Tongue (tissue), 3 donors: ENCODE measurements at places on chromosomes 7 and 10.

GRCh38 chr7:26992670-26993069 lies 103.1 kb downstream of the HOXA1 start:
- DNase-seq = peak; percentile 30

DNA sequence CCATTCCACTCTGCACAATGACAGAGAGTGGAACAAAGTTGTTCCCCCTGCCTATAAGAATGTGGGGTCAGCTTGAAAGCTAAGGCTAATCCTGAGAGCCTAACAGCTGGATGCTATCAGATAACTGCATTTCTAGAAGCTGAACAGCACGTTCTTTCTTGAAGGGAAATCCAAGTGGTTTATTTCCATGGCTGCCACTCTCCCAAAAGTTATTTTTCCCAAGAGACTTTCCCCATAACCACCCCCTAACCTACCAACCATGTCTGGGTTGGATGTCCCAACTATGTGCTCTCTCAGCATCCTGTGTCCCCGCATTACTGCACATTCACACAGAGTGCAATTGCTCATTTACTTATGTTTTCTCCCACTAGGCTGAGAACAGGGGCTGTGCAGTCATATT lies 140.7 kb upstream of the ANKRD1 start:
- peak; percentile 45 for DNase-seq

DNA sequence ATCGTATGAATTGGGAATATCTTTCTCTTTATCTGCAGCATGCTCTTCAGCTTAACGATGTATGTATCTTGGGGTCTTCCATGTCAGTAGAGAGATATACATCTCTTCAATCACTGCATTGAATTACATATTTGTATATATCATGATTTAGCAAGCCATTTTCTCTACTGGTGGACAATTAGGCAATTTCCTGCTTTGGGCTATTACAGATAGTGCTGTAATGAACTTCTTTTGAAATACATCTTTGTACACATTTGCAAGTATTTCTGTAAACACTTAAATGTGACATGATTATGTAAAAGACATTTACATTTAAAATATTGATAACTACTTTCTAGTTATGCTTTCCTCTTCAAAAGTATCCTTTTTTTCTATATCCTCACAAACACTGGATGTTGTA lies 199.0 kb downstream of the PPP1R9A start:
- DNase-seq = no peak

DNA sequence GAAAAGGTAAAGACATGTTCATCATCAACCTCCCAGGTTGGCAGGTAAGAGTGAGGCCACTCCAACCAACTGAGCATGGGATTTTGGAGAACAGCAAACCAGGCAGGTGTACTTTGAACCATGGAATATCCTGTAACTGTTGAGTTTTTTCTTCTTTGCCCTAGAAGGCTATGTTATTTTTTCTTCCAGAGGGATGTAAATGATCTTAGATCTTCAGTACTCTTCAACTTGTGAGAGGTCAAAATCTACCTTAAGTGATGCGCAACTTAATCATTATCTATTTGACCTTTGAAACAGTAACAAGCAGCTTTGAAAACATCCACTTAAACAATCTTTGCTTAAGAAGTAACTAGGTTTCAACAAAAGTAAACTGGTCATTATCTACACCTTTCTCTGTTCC lies at the start of gene CUBN:
Gene CUBN (minus strand): TSS at position 71 of the 400 bp plus-strand sequence. CDS start 46 bp downstream, at position 25.
- DNase-seq = no peak

DNA sequence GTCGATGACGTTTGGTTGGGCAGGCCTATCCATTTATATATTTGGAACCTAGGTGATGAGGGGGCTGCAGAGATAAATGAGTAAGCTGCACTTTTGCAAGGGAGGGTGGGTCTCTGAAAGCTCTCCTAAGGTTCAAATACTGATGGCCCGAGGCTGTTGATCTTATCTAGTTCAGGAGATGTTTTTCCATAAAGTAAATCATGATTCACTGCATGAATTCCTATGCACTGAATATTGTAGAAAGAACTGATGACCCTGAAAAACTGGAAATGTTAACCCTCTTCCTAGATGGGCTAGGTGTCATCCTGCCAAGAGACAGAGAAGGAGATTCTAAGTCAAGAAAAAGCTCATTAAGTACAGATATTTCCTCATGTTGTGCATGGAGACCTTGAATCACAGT lies 459.9 kb downstream of the PLXNA4 start:
- DNase-seq = no peak

DNA sequence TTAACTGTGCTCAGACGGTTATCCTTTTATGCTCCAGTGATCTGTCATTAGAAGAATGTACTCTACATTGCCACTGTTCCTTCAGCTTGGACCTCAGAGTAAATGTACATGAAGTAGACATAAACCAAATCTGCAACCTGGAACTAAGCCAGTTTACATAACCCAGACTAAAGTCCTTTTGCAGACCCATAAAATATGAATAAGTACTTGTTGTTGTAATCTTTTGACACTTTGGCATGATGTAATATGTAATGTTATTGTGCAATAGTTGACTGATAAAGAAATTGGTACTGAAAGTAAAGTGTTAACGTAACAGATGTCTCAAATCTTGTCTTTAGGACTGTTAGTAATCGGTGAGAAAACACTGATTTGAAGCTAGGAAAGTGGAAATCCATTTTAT lies 115.8 kb upstream of the SORCS1 start:
- DNase-seq = no peak

GRCh38 chr10:18368273-18368672 lies 228.0 kb downstream of the CACNB2 start:
- no peak for DNase-seq

DNA sequence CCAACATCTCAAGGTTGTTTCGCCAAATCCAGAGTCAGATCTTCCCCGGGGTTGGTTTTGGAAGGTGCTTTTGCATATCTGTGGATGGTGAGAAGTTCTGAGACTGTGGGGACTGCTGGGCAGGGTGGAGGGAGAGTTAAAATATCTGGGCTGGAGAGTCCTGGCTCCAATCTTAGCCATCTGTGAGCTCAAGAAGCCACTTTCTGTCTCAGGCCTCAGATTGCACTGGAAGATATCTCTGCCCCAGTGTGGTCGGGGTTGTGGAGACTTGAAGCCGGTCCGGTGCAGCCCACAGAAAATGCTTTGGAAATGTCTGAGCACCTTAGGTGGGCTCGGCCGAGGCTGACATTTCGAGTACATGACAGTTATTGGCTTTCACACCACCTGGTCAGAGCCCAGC lies 72.2 kb upstream of the SFMBT2 start:
- DNase-seq = no peak

- DNase-seq = no peak
Measured at GRCh38 chr7:136039577-136040345, 62.6 kb upstream of the MTPN start.

GRCh38 chr7:155336812-155337602 lies 39.3 kb downstream of the INSIG1 start:
- DNase-seq = no peak

DNA sequence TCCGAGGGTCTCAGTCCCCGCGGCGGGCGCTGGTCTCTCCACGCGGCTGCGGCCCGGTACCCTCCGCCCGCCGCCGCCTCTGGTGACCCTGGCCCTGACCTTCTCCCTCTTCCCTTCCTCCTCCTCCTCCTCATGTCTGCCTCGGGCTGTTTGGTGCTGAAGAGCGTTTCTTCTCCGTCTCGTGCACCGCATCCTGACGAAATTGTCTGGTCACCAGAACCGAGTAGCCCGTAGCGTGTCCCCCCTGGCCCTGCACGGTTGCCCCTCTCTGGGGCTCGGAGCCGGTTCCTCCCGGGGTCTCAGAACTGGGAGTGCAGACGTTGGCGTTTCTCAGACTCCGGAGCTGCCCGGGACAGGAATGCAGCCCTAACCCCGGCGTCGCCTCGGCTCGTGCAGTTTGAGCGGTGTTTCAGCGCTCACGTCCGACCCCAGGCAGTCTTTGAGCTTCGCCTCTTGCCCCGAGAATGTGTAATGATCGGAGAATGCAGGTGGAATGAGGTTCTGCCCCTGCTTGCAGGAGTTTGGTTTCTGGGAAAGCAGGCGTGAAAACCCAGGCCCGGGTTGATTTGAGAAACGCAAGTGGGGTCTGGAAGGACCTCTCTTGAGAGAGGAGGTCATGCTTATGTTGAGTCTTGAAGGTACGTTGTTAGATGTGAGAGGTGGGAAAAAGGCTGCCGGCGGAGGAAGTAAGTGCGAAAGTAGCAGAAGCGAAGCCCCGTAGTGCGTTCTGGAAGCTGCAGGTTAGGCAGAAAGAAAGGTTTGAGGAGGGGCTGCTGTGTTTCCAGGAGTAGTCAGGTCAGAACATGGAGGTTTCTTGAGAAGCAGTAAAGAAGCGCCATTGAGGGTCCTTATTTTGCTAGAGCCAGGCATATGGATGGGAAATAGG lies 743 bp downstream of the RBM17 start:
- peak; percentile 19 for DNase-seq

GRCh38 chr7:141312828-141313521 lies 238.2 kb upstream of the AGK start:
- no peak for DNase-seq

DNA sequence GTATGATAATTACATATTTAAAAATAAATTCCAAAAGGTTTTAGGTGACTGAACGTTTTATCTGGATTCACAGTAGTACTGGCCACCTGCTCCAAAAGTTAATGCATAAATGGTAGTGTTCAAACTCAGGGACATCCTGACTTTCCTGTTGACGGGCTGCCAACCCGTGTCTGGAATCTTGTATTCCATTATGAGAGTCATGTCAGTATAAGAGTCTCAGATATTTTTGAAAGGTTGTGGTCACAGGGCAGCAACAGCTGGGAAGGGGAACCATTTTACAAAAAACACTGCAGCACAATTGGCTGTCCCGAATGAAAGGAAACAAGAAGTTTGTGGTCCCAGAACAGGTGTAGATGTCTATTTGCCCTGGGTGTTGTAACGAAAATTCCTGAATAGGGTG lies 2.8 kb downstream of the TDRD1 start:
- DNase-seq = peak; percentile 75

DNA sequence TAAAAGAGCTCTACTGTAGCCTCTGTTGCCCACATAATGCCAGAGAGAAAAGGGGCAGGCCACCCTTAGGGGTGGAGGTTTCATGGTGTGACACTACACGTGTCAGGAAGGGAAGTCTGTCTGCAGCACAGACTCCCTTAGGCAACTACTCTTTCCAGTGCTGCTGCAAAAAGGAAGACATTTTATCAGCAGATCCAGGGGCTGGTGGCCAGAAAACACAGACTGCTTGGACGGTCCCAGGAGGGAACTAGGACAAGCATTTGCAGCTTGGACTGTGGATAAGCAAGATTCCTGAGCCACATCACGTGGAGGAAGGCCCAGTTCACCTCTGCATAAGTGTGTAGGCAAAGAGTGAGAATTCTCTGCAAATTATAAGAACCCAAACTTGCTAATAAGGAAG lies 220.8 kb downstream of the FANK1 start:
- DNase-seq = no peak

DNA sequence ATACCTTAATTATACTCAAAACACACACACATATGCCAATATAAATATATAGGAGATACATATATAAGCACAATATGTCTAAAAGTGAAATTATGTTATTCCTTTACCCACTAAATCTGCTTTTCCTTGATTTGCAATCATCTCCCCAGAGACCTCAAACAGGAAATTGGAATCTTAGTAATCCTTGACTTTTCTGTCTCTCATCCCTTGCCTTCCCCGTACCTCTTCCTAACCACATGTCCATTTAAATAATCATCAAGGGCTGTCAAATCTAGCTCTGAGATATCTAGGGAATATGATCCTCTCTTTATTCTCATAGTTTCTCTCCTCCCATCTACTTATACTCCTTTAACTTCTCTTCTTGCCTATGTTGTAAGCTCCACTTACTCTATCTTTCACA lies 336.6 kb downstream of the HGF start:
- no peak for DNase-seq

DNA sequence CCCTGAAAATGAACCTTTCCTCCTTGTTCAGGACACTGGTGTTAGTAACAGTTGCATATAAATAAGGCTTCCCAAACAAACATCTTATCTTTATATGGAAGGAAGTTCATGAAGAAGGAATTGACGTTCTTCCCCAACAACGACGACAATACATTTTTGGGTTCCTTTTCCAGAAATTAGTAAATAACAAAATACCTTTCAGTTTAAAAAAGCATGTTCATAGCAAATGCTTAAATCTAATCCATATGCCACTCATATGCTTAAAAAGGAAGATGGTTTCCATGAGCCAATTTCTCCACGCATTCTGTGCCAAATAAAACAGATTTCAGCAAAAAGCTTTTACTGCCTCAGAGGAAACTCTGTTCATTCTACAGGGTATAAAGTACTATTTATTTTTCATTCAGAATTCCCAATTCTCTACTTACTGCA lies 182.6 kb downstream of the COBL start:
- DNase-seq = peak; percentile 62

DNA sequence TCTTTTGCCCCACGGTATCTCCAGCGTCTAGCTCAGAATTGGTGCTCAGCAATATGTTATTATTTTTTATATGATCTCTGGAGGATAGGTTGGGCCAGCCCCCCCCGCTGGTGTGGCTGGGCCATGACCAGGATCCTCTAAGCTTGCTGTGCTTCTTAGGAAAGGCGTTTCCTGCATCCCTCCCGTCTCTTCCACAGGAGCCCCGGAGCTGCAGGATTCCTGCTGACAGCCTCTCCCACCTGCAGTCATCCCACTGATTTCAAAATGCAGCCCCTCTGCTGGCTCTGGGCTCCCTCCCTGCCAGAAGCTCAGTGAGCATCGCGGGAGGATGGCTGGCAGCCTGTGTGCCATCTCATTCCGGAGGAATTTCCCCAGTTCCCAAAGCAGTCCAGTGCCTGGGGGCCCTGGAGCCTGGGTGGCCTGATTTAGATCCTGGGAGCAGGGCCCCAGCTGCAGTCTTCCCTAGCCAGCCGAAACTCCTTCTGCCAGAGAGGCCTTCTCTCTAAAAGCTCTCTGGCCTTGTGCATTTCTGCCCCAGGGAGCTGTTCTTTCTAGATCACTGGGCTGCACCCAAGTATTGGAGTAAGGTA lies 21.8 kb upstream of the GOLGA7B start:
- no peak for DNase-seq
